ENCODE measurements at places on chromosomes 12 and 14.

- peak; percentile 50 for DNase-seq
Measured at GRCh38 chr12:14403711-14404196, 38.3 kb downstream of the ATF7IP start.

DNA sequence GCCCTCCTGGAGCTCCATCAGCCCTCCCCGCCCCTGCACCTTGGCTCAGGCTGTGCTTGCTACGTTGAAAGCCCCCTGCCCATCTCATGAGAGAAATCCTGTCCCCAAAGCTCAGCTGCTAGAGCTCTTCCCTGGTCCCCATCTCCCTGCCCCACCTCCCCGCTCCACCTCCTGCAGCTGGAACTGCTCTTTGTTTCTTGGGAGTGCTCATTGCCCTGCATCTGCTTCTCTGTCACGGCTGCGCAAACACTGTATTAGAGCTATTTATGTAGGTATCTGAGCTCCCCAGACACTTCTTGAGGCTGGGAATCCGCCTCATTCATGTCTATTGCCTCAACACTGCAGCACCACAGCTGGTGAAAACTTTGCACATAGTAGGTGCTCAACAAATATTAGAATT lies 32.8 kb upstream of the PRIMA1 start:
- DNase-seq = no peak

DNA sequence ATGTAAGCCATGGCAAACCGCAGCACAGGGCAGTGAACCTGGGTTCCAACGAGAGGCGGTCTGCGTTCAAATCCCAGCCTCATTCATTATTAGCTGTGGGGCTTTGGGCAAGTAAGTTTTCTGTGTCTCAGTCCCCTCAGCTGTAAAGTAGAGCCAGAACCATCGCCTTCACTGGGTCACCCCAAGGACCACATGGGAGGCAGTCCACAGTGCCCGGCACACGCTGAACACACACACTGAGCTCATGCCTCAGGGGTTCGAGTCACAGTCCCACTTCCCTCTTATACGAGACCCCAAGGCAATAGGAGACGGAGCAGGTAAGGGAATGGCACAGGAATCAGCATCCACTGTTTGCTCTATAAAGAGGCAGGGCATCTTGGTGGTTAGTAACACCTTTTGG lies 19.1 kb downstream of the LRTM2 start:
- peak; percentile 18 for DNase-seq

- no peak for DNase-seq
Measured at GRCh38 chr14:68133856-68134255, 314.3 kb downstream of the RAD51B start.

DNA sequence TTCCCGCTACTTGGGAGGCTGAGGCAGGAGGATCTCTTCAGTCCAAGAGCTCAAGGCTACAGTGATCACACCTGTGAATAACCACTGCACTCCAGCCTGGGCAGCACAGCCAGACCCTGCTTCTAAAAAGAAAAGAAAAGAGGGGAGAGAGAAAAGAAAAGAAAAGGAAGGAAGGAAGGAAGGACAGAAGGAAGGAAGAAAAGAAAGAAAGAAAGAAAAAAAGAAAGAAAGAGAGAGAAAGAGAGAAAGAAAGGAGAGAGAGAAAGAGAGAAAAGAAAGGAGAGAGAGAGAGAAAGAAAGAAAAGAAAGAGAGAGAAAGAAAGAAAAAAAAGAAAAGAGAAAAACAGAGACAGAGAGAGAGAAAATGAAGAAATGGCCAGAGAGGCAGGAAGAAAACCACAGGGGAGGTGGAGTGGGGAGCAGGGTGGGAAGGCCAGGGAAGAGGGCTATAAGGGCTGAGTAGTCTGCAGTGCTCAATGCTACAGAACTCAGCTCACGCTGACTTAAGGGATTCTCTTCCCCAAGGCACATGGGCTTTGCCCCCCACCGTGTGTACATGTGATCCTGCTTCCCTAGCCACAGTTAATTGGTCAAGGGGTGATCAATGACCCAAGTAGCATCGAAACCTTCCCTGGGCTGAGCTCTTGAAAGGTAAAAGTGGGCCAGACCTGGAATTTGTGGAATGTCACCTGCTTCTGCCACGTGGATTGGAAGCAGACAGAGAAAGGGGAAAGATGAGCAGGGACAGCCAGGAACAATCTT lies 90.4 kb upstream of the TMCC3 start:
- no peak for DNase-seq

DNA sequence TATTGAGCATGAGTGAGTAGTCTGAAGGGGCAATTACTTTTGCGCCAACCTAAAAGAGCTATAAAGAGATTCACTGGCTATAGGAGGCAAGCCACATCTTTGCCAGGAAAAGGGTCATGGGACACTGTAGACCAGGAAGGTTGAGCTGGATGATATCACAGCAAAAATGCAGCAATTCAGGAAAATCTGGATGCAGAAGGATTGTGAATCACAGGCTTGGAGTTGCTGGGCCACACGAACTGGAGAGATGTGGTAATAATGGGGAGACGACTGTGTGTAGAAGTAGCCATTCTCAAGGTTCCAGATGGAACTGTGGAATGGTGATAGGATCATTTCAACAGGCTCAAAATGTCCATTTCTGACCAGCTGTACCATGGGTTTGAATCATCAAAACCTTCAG lies 151.4 kb upstream of the DAAM1 start:
- DNase-seq = no peak

All from GM13976 (cell line).